ENCODE measurements at places on chromosomes 4 and X.

GRCh38 chr4:8585721-8586212, 5.6 kb downstream of the GPR78 start:
- no peak overlapping the region for H3K4me3 ChIP-seq
- H3K27ac ChIP-seq, result no peak overlapping the region
- H3K4me1 ChIP-seq, result no peaks in the 10 kb centered on the region
- no peak for DNase-seq
- peaks cover 28% of the 10 kb centered on the region for H3K27me3 ChIP-seq

DNA sequence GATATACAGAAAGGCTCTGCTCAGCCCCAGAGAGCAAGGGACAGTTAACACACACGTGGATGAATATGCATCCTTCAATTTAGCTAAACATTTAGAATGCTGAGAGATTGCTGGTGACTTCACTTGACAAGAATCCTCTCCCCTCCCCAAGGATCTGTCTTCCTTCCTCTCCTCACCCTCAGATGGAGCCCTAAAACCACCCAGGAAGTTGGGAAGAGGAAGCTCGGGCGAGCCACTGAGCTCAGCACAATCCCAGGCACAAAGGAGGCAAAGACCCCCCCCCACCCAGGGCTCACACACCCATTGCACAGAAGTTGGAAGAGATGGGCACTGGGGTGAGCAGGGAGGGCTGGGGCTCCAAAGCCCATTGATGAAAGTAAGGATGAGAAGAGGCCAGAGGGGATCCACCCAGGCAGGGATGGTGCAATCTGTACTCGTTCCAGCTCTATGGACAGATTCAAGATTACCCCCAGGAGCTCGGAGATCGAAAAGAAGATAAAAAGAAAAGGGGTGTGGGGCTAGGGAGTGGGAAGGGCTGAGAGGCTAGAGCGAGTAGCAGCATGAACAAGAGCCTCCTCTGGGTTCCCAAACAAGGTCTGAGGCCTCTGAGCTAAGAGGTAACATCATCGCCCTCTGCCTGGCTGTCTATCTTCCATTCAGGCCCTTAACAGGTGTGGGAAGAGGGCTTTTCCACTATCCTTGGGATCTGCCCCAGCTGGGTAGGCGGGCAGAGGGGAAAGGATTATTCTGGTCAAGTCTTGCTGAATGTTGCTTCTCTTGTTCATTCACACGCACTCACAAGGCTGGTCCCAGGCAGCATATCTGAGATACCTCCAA, 1.2 kb downstream of the TFE3 start:
- DNase-seq, result peak; percentile 29
- no peaks in the 10 kb centered on the region for H3K27me3 ChIP-seq
- peak overlapping the region; percentile 92 for H3K4me3 ChIP-seq
- peaks cover 19% of the 10 kb centered on the region for H3K36me3 ChIP-seq
- H3K4me1 ChIP-seq, result peaks cover 48% of the 10 kb centered on the region
- H3K27ac ChIP-seq, result peak overlapping the region; percentile 93

DNA sequence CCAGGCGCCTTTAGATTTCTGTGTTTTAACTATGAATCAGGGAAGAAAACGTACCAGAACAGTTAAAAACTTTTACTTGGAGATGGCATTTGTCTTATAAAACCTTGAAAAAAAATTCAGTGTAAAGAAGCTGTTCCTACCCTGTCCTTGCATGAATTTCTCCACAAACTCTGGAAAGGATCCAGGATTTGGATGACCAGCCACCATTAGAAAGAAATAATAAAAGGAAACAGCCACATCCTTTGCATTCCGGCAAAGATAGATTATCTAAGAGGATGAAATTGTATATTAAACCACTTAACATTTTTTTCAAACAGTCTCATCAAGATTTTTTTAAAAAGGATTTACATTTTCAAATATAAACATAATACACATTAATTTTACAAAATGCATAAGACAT, 10.6 kb downstream of the SULT1E1 start:
- no peaks in the 10 kb centered on the region for H3K36me3 ChIP-seq
- peaks cover 4% of the 10 kb centered on the region for H3K4me1 ChIP-seq
- H3K4me3 ChIP-seq, result no peak overlapping the region
- H3K27me3 ChIP-seq, result no peaks in the 10 kb centered on the region

DNA sequence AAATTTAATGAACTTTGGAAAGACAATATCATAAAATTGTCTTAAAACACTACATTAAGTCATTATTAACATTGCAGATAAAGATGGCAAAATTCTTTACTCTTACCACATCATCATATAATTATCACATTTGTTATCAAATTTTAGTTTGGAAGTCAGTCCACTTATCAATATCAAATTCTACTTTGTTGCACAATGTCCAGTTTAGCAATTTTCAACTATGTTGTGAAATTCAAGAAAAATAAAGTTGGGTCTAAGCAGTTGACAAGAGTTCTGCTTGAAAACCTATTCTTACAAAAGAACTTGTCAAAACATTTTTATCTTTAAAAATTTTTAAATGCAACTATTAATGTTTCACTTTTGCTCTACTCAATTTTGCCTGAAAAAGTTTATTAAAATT, 44.7 kb upstream of the TET2 start:
- no peak overlapping the region for H3K27ac ChIP-seq
- peaks cover under 1% of the 10 kb centered on the region for H3K27me3 ChIP-seq
- H3K4me1 ChIP-seq, result no peaks in the 10 kb centered on the region
- DNase-seq, result no peak

GRCh38 chr4:34709564-34709963, 1534.8 kb downstream of the ARAP2 start:
- H3K4me3 ChIP-seq, result no peak overlapping the region
- DNase-seq, result no peak
- H3K4me1 ChIP-seq, result no peaks in the 10 kb centered on the region
- no peaks in the 10 kb centered on the region for H3K36me3 ChIP-seq
- no peaks in the 10 kb centered on the region for H3K27me3 ChIP-seq

GRCh38 chrX:118675326-118675965, 52.0 kb upstream of the IL13RA1 start:
- H3K4me1 ChIP-seq, result no peaks in the 10 kb centered on the region
- DNase-seq, result no peak
- H3K4me3 ChIP-seq, result no peak overlapping the region
- H3K27me3 ChIP-seq, result no peaks in the 10 kb centered on the region
- H3K36me3 ChIP-seq, result peaks cover 20% of the 10 kb centered on the region

DNA sequence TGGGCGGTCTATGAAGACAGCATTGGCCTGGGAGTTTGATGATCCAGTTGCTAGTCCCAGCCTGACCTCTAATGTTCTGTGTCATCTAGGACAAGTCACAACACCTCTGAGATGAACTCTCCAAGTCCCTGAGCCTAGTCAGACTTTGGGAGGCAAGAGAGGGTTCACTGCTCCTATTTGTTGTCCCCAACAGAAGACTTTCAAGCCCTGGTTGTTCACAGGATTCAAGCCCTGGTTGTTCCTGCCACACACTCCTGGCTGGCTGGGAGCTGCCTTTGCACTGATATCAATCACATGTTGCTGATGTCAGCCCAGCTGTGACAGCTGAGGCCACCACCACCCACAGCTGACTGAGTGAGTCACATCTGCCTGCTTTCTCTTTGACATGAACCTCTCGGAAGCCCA, 253.2 kb upstream of the RASGEF1B start:
- no peaks in the 10 kb centered on the region for H3K36me3 ChIP-seq
- DNase-seq, result peak; percentile 41
- H3K27me3 ChIP-seq, result peaks cover 8% of the 10 kb centered on the region
- no peak overlapping the region for H3K27ac ChIP-seq
- no peak overlapping the region for H3K4me3 ChIP-seq
- no peaks in the 10 kb centered on the region for H3K4me1 ChIP-seq

GRCh38 chr4:124694946-124695598, 17.5 kb downstream of the ANKRD50 start:
- H3K4me1 ChIP-seq, result no peaks in the 10 kb centered on the region
- no peaks in the 10 kb centered on the region for H3K27me3 ChIP-seq
- no peak overlapping the region for H3K4me3 ChIP-seq
- no peak for DNase-seq

DNA sequence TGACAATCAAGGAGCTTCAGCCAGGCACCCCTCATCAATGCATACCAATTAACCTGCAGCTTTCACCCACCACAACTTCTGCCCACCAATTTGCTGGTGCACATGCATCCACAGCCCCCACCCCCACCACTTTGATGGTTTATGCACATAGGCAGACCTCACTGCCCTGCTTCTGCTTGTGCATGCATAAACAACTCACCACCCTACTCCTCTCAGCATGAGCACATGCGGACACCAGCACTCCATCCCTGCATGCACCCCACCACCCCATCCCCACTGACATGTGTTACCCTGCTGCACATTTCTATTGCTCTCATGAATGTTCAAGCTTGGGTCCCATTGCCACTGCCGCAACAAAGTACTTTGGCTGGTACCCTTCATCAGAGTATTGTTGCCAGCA, 94.5 kb upstream of the GALNTL6 start:
- H3K27me3 ChIP-seq, result no peaks in the 10 kb centered on the region
- no peak for DNase-seq
- no peak overlapping the region for H3K27ac ChIP-seq
- H3K4me3 ChIP-seq, result no peak overlapping the region
- no peaks in the 10 kb centered on the region for H3K36me3 ChIP-seq

GRCh38 chrX:4547213-4547836, 833.9 kb upstream of the PRKX start:
- H3K36me3 ChIP-seq, result no peaks in the 10 kb centered on the region
- H3K4me3 ChIP-seq, result no peak overlapping the region
- peak; percentile 36 for DNase-seq
- no peaks in the 10 kb centered on the region for H3K4me1 ChIP-seq

GRCh38 chr4:163179207-163179606, 12.5 kb upstream of the NAF1 start:
- H3K4me1 ChIP-seq, result no peaks in the 10 kb centered on the region
- DNase-seq, result no peak
- H3K27ac ChIP-seq, result no peak overlapping the region
- peaks cover 4% of the 10 kb centered on the region for H3K27me3 ChIP-seq
- no peak overlapping the region for H3K4me3 ChIP-seq

- DNase-seq, result no peak
- no peak overlapping the region for H3K27ac ChIP-seq
- H3K4me1 ChIP-seq, result peaks cover 4% of the 10 kb centered on the region
- no peaks in the 10 kb centered on the region for H3K36me3 ChIP-seq
Observed at GRCh38 chrX:24306440-24306839, 7.4 kb downstream of the SUPT20HL2 start.

DNA sequence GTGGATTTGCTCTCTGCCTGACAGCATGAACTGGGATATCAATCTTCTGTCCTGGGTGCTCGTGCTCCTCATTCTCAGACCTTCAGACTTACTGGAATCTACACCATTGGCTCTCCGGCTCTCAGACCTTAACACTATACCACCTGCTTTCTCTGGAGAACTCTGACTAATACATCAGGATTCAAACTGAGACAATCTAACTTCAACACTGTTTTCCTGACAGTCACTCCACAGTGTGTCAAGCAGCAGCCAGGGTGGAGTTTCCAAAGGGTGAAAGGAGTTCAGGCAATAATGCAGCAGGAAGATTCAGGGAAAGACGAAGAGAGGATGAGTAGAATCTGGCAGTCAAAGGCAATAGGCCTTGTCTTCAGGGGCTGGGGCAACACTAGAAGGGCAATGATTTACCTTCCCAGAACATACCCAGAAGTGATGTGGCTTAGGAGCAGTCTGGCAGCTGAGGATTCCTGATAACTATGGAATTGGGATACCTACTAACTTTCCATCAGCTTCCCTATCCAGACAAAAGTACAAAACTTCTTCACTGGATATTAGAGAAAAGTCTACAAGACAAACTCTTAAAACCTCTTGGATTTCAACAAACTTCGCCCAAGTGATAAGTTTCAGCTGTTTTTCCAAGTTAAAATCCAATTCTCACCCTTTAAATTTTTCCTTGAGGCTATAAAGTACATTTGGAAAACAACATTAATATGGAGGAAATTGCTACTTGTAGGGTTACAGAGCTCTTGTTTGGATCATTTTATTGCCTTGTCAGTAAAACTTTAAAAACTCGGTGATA, 58.4 kb upstream of the SLIT2 start:
- no peaks in the 10 kb centered on the region for H3K27me3 ChIP-seq
- no peak overlapping the region for H3K27ac ChIP-seq
- no peak overlapping the region for H3K4me3 ChIP-seq
- H3K36me3 ChIP-seq, result no peaks in the 10 kb centered on the region

DNA sequence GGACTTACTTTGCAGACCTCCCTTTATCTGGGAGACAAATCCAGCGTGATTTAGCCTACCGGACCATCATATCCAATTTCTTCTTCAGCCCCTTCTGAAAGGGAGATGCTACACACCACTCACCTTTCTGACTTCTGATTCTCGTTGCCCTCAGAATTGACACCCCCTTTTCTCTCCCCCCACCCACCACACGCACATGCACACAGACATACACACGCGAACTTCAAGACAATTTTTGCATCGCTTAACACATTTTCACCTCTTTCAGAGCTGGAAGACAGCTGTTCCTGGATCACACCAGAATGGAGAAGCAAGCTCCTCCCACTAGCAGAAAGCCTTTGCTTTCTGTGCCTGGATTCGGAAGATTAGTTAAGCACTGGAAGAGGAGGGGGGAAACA, 1.0 kb upstream of the SNCA start:
- peaks cover 17% of the 10 kb centered on the region for H3K36me3 ChIP-seq
- H3K27me3 ChIP-seq, result peaks cover 65% of the 10 kb centered on the region
- DNase-seq, result no peak
- peak overlapping the region; percentile 75 for H3K4me3 ChIP-seq
